ENCODE measurements at places on chromosomes 4 and X.

DNA sequence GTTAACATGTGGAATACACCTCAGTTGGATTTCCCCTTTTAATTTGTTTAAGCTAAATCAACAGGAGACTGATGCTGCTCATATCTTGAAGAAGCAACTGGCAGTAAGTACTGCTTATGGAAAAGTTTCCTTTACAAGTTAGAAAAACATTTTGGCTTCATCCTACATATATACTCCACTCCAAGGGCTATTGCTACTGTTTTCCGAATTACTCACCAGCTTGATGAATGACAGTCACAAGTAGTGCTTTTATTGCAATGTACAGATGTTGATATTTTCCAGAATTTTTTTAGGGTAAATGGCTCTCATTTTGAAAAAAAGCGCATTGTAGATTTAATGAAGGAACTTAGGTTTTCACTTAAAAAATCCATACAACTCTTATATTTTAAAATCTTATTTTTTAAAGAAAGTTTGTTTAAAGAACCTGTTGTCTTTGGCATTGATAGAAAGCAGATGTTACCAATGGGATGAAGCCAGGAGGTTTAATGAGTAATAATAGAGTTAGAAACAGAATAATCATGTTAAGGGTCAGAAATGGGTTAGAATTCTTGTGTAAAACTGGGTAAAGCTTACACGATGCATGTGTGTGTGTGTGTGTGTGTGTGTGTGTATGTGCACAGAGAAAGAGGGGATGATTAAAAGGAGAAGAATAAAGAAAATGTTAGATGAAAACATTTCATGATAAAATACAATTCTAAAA lies 272.9 kb downstream of the CFAP299 start:
- DNase-seq = no peak

DNA sequence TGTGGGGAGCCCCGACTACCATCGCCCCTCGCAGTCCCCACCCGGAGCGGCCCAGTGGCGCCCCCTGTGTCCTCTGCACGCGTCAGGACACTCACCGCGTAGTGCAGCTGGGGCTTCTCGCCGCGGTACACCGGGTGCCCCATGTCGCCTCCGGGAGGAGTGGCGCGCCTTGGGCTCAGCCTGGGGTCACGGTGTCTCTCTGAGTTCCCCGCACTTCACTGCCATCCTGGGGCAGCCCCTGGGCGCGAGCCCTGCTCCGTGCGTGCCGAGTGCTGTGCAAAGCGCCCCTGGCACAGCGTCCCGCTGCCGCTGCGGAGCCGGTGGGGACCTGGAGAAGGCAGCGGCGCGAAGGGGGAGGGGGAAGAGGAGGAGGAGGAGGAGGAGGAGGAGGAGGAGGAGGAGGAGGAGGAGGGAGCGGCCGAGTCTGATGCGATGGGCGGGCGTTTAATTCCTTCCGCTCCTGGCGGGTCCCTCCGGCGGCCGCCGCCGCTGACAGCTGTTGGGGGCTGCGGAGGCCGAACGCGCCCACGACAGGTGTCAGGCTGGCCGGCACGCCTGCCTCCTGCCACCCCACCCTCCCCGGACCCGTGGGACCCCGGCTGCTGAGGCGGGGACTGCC lies 134.3 kb downstream of the AMELX start:
- no peak for DNase-seq

DNA sequence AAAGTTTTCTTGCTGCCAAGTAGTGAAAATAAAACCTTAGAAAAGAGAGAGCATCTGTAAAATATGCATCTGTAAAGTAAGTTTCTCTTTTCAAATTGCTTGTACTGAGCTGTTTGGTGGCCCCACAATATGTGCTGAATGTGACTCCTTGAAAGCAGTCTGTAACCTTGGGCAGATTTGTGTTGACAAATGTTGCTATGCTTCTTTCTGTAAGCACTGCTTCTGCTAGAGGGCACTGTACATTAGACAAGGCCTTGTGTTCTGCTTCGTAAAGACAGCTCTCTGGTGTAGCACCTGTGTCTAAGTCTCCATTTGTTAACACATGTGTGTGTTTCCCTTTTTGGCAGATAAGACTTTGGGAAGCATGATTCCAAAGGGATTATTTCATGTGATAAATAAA lies 56.6 kb upstream of the NRK start:
- DNase-seq = no peak

DNA sequence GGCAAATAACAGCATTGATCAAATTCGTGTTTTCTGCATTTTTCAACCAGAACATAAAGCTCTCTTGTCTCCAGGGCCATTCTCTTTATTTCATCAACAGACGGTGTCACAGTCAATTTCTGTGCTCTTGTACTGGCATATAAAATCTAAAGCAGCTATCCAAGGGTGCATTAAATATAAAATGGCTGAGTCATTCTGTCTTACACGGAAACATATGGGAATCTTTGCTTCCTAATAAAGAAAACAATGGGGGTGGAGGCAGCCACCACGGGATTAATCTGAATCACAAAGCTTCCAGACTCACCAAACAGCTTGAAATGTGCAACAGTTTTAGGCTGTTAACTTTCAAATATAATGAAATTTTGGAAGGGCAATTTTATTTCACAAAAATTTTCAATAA lies 132.6 kb downstream of the IL15 start:
- DNase-seq = no peak

- no peak for DNase-seq
These were observed 119.0 kb downstream of the REELD1 start for GRCh38 chr4:146333187-146333894.

GRCh38 chr4:7630568-7631287 lies 196.0 kb upstream of the PSAPL1 start:
- no peak for DNase-seq

- DNase-seq = no peak
These were observed 5.8 kb downstream of the TAFAZZIN start for GRCh38 chrX:154417157-154417556.

- DNase-seq = no peak
These were observed 780.7 kb upstream of the DIAPH2 start for GRCh38 chrX:95903975-95904374.

DNA sequence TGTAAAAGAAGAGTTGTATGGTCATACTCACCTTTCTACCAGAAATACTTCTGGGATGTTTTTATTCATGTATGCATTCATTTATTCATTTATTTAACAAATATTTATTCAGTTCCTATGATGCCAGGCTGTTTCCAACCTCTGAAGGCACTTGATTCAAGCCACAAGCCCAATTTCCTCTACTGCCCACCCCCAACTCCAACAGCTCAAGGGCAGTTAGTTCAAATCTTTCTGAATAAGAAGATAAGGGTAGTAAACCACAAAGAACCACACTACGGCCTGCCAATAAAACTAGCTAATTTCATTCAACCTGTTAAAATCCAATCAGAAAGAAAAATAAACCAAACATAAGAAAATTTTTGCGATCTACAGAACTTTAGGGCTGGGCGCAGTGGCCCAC lies 31.2 kb downstream of the LRBA start:
- no peak for DNase-seq

DNA sequence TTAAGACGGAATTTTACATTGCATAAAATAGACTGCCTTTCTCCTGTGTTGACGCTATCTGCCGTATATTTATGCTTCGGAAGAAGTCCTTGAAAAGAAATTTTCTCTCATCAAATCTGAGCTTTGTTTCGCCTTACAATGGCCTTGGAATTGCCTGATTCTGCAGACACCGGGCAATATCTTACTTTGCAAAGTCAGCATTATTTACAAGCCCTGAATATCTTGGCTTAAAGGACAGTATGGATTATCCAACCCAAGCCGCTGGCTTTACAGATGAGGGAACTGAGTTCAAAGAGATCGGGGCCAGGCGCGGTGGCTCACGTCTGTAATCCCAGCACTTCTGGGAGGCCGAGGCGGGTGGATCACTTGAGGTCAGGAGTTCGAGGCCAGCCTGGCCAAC lies 1.1 kb upstream of the MANBA start:
- DNase-seq = no peak

DNA sequence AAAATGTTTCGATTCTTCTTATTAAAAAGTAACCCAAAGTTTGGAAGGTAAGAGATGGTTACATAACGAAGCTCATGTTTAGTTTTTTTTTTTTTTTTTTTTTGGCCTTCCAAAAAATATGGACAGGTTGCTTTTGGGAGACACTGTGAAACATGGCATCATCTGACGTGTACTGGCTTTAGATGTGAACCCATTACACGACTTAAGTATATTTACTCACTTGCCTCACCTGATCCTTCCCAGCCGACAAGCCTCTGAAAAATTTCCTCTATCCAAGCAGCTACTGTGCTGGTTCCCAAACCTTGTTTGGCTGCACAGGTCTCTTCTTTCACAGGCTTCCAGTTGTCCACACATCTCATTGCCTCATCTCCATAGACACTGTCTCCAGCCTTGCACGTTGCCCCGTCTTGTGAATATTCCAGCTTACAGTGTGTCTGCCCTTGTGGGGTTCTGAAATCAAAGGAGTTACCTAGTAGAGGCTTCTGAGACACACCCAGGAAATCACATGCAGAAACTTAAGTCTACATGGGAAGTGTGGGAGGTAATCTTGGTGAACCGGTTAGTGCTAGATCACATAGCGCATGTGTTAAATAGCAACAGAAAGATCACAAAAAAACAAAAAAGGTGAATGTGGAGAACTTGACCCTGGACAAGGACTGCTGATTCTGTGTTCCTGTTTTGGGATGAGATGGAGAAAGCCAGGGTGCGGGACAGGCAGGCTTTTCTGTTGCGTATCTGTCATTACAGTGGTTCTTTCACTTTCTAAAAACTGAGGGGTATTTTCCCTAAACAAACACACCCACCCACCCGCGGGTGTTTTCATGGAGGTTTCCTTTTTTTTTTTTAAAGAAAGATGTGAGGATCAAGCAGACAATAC lies 328.6 kb downstream of the ARHGAP10 start:
- no peak for DNase-seq

GRCh38 chr4:141246683-141247429 lies 26.2 kb downstream of the ZNF330 start:
- no peak for DNase-seq

GRCh38 chr4:184968784-184969201 lies 49.5 kb upstream of the HELT start:
- no peak for DNase-seq

DNA sequence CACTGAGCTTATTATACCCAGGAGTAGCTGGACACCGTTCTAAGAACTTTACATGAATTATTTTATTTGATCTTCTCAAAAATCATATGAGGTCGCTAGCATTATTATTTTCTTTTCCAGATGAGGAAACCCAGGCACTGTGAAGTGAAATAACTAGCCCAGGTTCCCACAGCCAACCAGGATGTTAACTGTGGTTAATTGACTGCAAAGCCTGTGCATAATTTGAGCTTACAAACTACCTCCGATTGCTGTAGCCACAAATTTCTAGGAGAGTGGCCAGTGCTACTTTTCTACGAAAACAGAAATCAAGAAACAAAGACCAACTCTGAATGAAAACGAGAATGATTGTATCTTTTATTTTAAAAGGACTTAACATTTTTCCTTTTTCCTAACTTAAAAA lies 27.2 kb downstream of the SPRY1 start:
- DNase-seq = no peak

DNA sequence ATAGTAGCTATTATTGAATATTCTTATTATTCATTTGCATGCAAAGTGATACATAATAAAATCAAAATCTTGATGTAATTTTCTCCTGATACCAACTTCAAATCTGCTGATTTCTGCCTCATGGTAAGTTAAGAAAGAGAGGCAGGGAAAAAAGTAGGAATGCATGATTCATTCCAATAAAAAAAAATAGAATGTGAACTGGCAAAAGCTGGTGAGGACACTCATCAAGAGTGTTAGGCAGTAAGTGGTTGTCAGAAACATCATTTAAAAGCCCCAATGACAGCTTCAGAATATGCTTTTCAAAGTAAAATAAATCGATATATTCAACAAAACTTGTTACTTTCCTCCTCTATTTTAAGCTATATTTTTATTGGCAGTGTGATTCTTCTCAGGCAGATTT lies 979.1 kb downstream of the TECRL start:
- no peak for DNase-seq

- no peak for DNase-seq
These were observed 8.7 kb upstream of the SLC25A4 start for GRCh38 chr4:185134307-185134869.

GRCh38 chrX:9611436-9612145 lies 146.7 kb downstream of the TBL1X start:
- DNase-seq = no peak

DNA sequence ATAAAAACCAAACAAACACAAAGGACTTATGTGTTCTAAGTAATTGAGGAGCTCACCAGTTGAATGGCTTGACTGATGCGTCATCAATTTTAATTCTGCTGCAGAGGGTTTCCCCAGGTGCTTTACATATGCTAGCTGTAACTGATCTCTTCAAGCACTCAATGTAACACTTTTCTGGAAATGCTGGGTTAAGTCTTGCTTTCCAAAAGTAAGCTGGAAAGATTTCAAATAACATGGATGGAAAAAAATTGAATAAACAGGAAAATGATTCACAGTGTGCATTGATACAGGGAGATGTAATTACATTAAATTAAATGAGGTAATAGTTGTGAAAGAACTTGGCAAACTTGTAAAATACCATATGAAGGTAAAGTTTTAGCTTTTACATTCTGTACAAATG lies 186.7 kb upstream of the WDFY3 start:
- DNase-seq = no peak

DNA sequence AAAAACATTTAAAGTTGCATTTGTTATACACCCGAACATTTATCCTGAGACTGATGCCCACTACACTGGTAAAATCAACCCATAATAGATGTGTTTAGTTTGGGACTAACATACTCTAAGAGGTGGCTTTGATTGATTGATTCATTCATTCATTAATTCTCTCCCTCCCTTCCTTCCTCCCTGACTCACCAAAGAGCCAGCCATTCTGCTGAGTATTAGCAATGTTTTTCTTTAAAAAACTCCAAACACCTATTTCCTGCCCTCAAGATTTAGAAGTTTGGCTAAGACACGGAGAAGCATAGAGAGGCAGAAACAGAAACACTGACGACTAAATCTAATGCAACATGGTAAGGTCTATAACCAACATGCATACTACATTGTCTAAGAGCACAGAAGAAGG lies 88.9 kb downstream of the RASL11B start:
- no peak for DNase-seq

DNA sequence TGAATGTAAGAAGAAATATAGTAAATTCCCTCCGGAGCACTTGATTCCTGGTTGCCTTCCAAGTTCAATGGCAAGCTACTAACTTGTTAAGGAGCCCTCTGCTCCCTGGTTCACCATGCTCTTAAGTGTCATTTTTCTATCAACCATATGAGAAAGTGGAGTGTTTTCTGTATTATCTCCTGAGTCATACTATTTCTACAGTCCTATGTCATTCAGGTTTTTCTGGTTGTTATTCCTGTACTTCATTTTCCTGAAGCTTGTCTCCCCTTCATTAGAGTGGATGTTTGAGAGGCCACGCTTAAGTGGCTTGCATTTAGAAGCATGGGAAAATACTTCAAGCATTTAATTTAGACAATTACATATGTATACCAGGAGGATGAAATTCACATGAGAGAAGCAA lies 14.7 kb upstream of the EPGN start:
- no peak for DNase-seq

DNA sequence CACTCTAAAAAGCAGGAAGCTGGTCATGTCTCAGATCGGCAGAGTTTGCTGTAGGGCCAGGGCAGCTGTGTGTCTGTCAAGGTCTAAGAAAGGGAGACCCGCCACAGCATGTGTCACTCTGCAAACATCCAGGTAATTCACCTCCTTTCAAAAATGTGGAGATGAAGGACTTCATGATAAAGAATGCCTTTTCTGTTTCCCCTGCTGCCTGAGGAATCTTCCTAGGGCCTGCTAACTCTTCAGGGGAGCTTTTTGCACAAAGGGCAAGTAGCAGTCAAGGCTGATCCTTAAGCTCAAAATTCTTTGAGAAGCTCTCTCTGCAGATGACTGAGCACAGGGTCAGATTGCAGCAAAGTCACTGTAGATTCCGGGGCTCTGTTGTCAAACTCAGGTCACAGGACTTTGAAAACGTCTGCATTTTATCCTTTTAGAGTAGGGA lies 21.1 kb downstream of the RASL11B start:
- DNase-seq = no peak
